NB4 (cell line): ENCODE measurements at places on chromosomes 2 and 18.

GRCh38 chr2:223789423-223789822 lies 48.0 kb downstream of the AP1S3 start:
- no peak for DNase-seq

DNA sequence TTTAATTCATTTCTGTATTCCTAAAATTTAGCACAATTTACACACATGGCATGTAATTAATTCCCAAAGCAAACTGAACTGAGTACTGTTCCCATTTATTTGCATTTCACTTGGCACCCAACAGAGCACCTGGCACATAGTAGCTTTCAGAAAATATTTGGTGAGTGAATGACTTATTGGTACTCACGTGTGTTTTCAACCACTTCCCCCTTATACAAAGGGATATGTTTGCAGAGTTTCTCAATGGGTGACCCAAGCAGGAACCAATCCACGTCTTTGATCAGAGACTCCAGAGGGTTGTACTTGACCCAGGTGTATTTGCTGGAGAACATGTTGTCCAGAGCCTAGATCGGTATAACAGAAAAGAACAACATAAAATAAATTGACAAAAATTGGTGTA lies 6.6 kb downstream of the GKN2 start:
- DNase-seq: no peak

- DNase-seq: peak; percentile 68
Measured at GRCh38 chr2:127577973-127578372, 42.5 kb downstream of the MYO7B start.

- DNase-seq: no peak
Measured at GRCh38 chr18:44732238-44732563, 51.5 kb downstream of the SETBP1 start.
